NCI-H1436 treated with DMSO at 0.1 percent for 48 hours (cell line): ENCODE measurements at places on chromosomes 4 and X.

GRCh38 chr4:98662626-98663225 is 4.3 kb upstream of the TSPAN5 start:
- DNase-seq, result no peak

DNA sequence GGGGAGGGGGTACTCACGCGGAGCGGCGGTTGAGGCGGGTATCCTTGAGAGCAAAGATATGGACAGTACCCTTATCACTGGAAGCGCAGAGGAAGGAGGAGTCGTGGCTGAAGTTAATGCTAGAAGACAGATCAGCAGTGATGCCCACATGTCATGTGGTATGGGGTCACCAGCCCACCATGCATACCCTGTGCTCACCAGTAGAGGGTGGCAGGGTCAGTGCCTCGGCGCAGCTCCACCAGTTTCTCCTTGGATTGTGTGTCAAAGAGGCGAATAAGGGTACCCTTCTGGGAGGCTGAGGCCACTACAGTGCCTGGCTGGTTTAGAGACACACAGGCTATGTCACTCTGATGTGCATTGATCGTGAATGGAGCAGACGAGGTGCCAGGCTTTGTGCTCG is 1.5 kb upstream of the PRAF2 start:
- no peak for DNase-seq

- no peak for DNase-seq
These were observed 22.3 kb upstream of the HTRA3 start for GRCh38 chr4:8247047-8247930.

GRCh38 chrX:2928583-2929434 is at the start of gene ARSD:
Gene ARSD (minus strand): TSS chrX:2929339. CDS start chrX:2929275, 64 bp downstream.
- no peak for DNase-seq

GRCh38 chr4:56630876-56631666 is 50.0 kb downstream of the HOPX start:
- DNase-seq, result no peak

DNA sequence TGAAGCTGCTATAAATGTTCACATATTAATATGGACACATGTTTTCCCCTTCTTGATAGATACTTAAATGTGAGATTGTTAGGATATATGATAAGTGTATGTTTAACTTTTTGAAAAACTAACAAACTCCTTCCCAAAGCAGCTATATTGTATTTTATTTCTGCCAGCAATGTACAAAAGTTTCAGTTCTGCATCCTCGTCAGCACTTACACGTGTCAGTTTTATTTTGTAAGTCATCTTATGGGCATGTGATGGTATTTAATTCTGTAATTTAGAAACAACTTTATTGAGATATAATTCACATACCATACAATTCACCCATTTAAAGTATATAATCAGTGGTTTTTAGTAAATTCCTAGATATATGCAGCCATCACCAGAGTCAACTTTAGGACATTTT is 31.6 kb downstream of the RAPGEF2 start:
- no peak for DNase-seq

- DNase-seq, result no peak
These were observed 66.1 kb downstream of the TNIP2 start for GRCh38 chr4:2689825-2690700.

GRCh38 chr4:189494407-189494806 is 446.3 kb upstream of the FRG1 start:
- DNase-seq, result no peak

GRCh38 chrX:17923546-17923945 is 62.4 kb upstream of the RAI2 start:
- DNase-seq, result no peak
